Activated CD4-positive, alpha-beta T cell treated with anti-CD3 and anti-CD28 coated beads, Interleukin-2, amount 10 ng/mL, durations not matched to agents 7 days and 5 days (primary cell): ENCODE measurements at places on chromosomes 16 and 17.
A peak's percentile ranks its signal among the peaks of the same experiment; 100 is the strongest.

DNA sequence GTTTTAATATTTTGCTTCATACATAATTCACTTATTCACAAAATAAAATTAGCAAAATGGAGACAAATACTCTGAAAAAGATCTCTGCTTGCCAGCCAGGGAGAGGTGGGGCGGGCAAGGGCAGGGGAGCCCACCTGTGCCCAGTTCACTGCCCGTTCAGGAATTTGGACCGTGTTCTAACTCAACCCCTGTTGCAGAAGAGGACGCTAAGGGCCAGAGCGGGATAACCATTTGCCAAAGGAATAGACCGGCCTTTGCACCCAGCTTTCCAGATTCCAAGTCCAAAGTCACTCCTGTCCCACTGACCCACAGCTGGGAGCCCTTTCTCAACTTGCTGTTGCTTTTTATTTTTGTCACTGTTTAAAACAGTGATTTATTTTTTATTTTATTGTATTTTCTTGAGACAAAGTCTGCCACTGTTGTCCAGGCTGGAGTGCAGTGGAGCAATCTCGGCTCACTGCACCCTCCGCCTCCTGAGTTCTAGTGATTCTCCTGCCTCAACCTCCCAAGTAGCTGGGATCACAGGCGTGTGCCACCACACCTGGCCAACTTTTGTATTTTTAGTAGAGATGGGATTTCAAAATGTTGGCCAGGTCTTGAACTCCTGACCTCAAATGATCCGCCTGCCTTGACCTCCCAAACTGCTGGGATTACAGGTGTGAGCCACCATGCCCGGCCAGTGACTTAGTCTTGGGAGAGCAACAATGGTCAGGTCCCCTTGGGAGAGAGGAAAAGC, 2.7 kb upstream of the PIEZO1 start:
- no peak for DNase-seq

- no peak for DNase-seq
These were observed 30.7 kb upstream of the SSTR2 start for GRCh38 chr17:73133911-73134649.

DNA sequence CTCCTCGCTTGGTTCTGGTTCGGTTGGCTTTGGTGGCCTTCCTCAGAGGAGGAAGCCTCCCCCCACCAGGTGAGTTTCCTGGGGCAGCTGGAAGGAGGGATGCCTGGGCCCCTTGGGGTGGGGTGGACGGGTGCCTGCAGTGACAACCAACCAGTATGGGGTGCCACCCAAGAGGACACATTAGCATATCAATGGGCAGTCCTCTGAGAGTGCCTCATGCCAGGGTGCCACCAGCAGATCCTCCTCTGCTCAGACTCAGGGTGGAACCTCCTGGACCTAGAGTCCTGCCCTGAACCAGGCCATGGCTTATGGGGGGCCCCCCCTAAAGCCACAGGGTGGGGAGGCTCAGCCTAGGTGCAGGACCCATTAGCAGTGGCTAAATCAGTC, 2.7 kb downstream of the PPP1R1B start:
- no peak for DNase-seq

DNA sequence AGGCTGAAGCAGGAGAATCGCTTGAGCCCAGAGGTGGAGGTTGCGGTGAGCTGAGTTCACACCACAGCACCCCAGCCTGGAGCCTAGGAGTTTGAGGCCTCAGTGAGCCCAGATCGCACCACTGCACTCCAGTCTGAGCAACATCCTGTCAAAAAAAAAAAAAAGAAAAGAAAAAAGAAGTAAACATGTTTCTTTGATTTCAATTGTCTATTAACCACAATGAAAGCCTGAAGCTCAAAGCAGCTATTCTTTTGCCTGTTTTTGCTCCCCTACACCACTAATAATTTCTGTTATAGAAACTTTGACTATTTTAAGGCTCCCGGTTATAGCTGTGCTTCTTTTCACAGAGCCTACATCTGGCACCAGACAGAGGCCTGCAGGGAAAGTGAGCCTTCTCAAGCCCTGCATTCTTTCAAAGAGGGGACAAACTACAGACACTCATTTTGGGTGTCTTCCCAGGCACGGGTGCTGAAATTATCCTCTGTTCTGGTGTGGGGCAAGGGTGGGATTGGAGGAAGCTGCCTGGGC, 14.2 kb upstream of the SLC52A1 start:
- peak; percentile 81 for DNase-seq

- no peak for DNase-seq
These were observed 98.8 kb upstream of the METRNL start for GRCh38 chr17:82980632-82981031.

DNA sequence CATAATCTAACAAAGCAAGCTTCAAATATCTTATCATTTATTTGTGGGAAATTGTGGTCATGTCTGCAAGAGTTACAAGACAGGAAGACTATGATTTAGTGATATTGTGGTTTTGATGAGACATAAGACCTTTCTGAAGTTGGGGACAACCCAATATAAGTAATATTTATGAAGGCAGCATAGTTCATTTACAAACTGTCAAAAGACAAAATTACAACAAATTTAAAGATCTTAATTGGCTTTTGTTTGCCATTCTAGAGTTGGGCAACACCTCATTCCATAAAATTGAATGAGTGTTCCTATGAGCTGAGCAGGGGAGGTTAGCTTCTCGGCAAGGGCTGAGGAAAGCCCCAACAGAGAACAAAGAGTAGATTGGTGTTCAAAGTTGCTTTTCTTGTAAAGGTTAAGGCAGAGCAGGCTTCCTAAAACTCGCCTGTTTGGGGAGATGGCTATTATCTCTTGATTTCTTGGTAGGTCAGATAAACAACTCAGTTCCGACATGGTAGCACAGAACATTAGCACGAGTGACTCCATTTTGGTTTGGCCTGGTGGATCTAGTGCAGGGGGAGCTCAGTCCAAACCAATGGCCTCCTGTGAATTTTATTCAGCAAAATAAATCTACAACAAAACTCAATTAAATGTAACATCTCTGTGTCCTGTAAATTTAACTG, 10.9 kb upstream of the MMD start:
- no peak for DNase-seq

DNA sequence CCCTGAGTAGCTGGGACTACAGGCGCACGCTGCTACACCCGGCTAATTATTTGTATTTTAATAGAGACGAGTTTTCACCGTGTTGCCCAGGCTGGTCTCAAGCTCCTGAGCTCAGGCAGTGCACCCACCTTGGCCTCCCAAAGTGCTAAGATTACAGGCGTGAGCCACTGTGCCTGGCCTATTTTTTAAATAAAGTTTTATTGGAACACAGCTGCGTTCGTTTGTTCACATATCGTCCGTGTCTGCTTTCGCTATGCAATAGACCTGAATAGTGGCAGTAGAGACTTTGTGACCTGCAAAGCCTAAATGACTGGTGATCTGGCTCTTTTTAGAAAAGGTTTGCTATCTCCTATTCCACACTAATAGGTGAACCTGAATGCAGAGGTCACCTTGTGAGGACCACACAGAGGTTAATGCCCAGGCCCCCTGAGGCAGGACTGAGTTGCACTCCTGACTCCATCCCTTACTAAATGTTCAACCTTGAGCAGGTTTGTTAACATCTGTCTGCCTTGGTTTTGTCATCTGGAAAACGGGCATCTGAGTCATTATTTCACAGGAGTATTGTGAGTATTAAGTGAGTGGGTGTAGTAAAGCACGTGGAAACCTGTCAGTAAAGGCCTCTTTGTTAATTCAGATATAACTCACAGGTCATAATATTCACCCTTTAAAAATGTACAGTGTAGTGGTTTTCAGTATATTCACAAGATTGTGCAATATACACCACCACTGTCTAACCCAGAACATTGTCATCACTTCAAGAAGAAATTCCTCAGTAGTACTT, 157.5 kb upstream of the CACNG5 start:
- no peak for DNase-seq

DNA sequence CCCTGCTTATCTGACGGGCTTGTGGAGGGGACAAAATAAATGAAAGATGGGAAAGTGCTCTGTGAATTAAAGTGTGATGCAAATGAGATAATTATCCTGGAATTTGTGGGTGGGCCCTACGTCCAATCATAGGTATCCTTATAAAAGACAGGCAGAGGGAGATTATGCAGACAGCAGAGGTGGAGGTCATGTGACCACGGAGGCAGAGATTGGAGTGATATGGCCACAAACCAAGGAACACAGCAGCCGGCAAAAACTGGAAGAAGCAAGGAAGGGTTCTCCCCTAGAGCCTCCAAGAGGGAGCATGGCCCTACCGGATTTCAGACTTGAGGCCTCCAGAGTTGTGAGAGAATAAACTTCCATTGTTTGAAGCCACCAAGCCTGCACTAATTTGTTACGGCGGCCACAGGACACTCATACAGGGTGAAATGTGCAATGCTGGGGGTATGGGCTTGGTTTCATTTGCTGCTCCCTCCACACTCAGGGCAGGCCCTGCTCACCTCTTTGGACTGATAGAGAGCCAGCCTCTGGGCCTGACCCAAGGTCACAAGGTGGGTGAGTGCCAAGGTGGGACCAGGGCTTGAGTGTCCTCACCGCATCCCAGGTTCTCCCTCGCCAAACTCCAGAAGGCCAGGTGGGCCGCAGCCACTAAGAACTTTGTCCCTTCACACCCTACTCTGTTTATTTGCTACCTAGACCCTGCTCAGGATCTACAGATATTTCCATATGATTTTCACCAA, 149.6 kb upstream of the TNRC6C start:
- DNase-seq, result no peak

GRCh38 chr16:69241926-69242325, 55.0 kb downstream of the SNTB2 start:
- DNase-seq, result no peak

DNA sequence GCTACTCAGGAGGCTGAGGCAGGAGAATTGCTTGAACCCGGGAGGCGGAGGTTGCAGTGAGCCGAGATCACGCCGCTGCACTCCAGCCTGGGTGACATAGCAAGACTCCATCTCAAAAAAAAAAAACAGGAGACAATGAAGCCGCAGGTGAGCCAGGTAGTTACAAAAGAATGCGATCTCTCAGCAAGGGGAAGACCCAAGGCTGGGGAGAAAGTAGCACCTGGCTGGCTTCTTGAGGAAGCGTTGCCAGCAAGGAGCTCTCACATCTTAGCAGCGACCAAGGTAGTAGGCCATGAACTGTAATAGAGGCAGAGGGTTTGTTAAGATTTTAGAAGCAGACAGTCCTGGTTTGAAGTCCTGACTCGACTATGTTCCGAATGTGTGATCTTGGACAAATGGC, 175.0 kb downstream of the AIPL1 start:
- DNase-seq, result no peak

- no peak for DNase-seq
These were observed 4.0 kb upstream of the TMEM88 start for GRCh38 chr17:7850701-7851437.

GRCh38 chr17:7435676-7436555, 681 bp downstream of the TMEM102 start:
- peak; percentile 71 for DNase-seq

- no peak for DNase-seq
These were observed 6.7 kb downstream of the BAHCC1 start for GRCh38 chr17:81401723-81402529.

DNA sequence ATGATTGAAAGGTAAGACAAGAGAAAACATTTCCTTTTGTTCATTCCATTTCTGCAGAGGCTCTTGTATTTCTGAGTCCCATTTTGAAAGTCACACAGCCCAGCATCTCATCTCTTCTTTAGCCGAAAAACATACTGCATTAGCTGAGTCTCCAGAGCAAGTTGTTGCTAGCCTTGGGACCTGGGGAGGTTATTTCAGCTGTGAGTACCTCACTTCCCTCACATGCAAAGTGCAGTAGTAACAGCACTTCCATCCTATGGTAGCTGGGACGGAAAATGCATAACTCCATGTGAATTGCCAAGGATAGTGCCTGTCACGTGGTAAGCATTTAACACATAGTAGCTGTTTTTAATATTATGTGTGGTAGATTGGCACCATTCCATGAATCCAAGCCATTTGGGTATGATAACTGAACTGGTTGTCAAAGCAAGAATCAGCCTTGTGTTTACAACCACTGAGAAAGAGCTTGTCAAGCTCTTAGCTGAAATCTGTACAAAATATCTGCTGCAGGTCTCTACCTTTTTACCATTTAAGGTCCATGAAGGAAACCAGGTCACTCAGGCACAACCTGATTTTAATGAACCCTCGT, 345.7 kb downstream of the CDH13 start:
- DNase-seq, result no peak

DNA sequence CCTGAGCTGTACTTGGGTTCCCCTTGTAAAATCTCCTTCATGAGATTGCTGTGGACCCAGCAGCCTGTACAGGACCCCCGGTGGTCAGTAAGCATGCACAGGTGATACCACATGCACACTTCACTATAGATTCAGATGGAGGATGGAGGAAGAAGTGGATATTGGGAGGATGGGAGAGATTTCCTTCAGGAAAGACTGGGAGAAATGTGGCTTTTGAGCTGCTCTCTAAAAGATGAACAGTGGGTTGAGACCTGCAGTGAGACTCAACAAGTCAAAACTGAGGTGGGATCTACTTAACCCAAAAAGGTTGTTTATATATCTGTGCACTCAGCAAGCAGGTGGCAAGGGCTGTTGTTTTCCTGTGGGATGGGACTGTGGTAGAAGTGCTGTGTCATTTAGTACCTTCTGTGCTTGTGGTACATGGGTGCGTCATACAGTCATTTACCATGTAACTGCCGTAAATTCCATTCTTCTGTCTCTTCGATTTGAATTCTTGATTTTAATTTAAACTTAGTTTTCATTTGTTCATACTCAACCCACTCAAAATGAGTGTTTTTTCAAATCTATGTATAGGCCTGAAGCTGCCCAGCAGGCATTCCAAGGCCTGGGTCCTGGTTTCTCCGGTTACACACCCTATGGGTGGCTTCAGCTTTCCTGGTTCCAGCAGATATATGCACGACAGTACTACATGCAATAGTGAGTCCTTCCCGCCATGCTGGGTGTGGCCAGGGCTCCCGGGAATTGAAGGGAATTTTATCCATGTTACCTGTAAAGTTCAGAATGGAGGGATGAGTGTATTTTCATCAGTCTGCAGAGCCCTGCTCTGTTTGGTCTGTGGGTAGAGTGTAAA, 6.9 kb downstream of the HERPUD1 start:
- DNase-seq, result peak; percentile 59

- DNase-seq, result no peak
These were observed 62.9 kb downstream of the ADCY9 start for GRCh38 chr16:4053301-4053845.

DNA sequence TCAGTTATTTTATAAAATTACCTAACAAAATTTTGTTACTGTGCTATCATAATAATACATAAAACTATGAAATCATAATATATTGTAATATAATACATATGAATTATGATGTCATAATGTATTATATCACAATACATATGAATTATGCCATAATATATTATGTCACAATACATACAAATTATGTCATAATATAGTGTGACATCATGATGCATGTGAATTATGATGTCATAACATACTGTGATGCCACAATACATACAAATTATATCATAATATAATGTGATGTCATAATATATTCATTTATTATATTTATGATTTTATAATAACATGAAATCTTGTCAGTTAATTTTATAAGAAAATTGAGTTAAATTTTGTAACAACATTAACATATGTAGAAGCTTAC, 2021.6 kb downstream of the TP53TG3F start:
- DNase-seq, result no peak

- DNase-seq, result no peak
These were observed 58.0 kb downstream of the ASIC2 start for GRCh38 chr17:33234930-33235685.

- DNase-seq, result peak; percentile 65
These were observed at the start of gene CDK5R1 for GRCh38 chr17:32486701-32487472. Gene CDK5R1, plus strand, starts transcription at chr17:32486993. Its CDS starts 628 bp downstream, at chr17:32487621.

GRCh38 chr17:49031965-49032928, 35.1 kb downstream of the IGF2BP1 start:
- peak; percentile 59 for DNase-seq

- DNase-seq, result no peak
These were observed 10.4 kb downstream of the ERAL1 start for GRCh38 chr17:28864991-28865849.
